ENCODE measurements at places on chromosomes 7 and 10. TPM values are rescaled to one million over a fixed set of nuclear protein-coding genes. Genes with fewer than 3 reads are reported as not detected.

ARHGAP22 gene
- 0.10 TPM for total RNA-seq

CFTR gene
- 34.2 TPM for total RNA-seq

AFAP1L2 gene
- total RNA-seq = 13.9 TPM

CHST15 gene
- not detected for total RNA-seq

TAS2R3 gene
- 0.16 TPM for total RNA-seq

FBXW4 gene
- total RNA-seq = 19.1 TPM

CD36 gene
- not detected for total RNA-seq

SRRM3 gene
- not detected for total RNA-seq

TFR2 gene
- total RNA-seq = 1.7 TPM

IPMK gene
- total RNA-seq = 3.6 TPM

CFAP69 gene
- 9.2 TPM for total RNA-seq

MMS19 gene
- 103 TPM for total RNA-seq

MPP7 gene
- total RNA-seq = 2.2 TPM

TES gene
- total RNA-seq = 91.9 TPM

NRP1 gene
- total RNA-seq = 15.7 TPM

NKX2-3 gene
- not detected for total RNA-seq

MET gene
- 123 TPM for total RNA-seq

ZNF487 gene
- total RNA-seq = 16.1 TPM

SSMEM1 gene
- total RNA-seq = not detected

EFCAB10 gene
- not detected for total RNA-seq

OR2A42 gene
- not detected for total RNA-seq

KIAA1217 gene
- total RNA-seq = 9.6 TPM

MSMB gene
- not detected for total RNA-seq
